ENCODE measurements at places on chromosomes 1 and 21.

DNA sequence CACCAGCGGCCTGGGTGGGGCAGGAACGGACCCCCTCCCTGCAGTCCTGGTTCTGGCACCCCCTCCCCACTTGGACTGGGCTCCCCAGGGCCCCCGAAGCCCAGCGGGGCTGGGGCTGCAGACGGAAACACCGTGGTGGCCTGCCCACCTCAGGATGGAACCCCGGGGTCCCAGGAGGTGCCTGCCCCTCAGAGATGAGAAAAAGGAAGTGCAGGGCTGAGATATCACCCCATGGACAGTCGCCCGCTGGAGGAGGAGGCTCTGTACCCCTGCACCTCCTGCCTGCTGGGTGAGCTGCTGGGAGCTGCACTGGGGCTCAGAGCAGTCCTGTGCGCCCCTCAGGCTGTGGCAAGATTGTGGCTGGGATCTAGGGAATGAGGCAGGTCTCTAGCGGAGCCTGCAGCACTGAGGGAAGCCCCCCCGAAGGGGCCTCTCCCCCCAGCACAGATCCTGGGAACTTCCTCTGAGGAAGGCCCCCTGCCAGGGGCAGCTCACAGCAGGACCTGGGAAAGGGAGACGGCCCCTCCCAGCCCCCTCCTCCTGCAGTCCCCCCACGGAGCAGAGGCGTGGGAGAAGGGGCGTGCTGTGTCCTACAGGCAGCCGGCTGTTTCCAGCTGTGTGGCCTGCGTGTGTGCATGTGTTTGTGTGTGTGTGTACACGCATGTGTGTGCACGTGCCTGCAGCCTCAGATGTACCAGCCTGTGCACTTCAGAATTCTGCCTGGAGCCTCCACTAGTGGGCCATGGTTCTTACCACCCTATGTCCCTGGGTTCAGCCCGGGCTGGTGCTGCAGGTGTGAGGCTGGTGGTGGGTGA lies 6.9 kb downstream of the AGRN start:
- DNase-seq = no peak

DNA sequence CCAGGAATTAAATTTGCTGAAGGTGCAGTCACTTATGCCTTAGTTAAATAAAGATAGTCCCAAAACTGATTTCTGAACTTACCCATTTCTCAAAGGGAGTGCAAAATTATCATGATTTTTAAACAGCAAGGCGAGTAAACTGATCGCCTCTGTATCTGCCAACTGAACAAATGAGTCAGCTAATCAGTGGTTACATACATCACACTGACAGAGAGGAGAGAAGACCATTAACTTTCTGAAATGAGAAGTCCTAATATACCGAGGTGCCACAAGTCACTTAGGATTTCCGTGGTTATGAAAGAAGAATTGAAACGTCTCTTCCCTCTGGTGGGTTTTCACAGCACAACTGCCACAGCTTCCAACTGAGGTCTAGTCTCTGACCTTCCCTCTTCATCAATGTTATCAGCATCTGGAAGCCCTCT lies 400.7 kb downstream of the SMYD3 start:
- DNase-seq = no peak

DNA sequence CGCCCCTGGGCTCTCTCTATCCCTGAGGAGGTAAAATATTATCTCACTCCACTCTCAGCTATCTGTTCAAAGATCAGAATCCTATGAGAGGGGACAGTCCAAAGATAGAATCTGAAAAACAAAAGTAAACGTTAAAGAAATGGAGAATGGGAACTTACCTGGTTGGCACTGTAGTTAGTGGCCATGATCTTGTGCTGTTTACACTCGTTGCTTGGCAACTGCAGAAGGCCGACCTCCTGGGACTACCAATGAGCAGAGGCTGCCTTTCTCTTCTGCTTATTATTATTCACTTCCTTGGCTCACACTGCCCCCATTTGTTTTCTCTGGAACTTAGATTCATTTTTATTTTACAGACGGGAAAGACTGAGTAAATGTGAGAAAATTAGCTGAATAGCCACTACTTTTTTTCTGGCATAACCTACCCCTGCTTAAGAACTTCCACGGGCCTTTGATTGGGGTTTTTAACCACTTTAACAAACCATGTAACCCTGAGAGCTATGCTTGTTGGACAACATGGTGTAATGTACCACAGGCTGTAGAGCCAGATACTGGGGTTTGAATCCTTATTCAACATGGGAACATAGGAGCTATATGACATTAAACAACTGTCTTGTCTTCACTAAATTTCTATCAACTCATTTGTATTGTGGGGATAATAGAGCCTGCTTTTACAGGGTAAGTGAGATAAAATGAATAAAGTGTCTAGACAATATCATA lies at the start of gene CFAP126:
TSS of gene CFAP126 (minus strand) at position 193 of the 717 bp plus-strand sequence. CDS start at position 185, 8 bp downstream.
- peak; percentile 19 for DNase-seq

- DNase-seq = peak; percentile 31
Observed at GRCh38 chr1:198295225-198295624, 138.4 kb downstream of the NEK7 start.

DNA sequence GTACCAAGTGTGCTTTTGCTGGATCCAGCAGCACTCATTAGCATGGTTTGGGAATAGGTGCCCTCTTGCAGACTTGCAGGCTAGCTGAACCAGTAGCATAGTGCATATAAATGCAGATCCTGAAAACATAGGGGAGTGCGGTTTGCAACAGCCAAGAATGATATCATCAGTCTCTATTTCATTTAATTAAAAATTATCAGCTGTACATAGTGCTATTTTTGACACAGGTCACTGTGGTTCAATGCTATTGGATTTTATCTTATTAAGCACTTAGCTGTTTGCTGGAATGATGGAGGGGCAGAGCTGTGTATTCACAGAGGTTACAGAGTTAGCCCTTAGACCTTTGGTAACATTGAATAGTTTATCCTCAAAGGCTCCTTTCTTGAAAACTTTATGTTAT lies 43.6 kb downstream of the CYYR1 start:
- no peak for DNase-seq

GRCh38 chr1:152502496-152503180 lies 8.0 kb upstream of the LCE5A start:
- DNase-seq = no peak

- no peak for DNase-seq
Observed at GRCh38 chr1:46180082-46180616, 3.9 kb upstream of the P3R3URF start.

DNA sequence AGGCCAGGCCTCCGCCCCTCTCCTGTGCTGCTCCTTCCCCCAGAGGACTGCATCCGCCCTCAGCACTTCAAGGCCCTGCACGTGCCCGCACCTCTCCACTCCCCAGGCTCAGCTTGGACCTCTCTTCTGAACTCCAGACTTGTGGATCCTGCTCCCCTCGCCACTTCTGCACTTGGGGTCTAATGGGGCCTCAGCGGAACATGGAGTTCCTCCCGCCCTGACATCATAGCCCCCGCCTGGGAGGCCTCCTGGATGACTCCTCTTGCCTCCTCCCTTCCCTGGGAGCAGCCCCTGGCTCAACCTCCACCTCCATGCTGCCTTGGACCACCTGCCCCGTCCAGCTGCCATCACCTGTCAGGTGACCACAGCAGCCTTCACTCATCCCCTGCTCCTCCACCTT lies 10.1 kb downstream of the OXCT2 start:
- DNase-seq = no peak

DNA sequence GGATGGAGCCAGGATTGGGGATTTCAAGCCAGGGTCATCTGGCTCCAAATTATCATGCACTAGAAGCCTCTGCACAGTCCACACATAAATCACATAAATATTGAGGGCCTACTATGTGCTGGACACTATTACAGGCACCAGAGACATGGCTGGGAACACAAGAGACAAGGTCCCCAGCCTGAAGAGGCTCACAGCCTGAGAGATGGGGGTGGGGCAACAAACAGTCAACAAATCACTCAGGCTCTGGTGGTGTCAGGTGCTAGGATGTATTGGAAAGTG lies 41.6 kb upstream of the LAPTM5 start:
- DNase-seq = no peak

DNA sequence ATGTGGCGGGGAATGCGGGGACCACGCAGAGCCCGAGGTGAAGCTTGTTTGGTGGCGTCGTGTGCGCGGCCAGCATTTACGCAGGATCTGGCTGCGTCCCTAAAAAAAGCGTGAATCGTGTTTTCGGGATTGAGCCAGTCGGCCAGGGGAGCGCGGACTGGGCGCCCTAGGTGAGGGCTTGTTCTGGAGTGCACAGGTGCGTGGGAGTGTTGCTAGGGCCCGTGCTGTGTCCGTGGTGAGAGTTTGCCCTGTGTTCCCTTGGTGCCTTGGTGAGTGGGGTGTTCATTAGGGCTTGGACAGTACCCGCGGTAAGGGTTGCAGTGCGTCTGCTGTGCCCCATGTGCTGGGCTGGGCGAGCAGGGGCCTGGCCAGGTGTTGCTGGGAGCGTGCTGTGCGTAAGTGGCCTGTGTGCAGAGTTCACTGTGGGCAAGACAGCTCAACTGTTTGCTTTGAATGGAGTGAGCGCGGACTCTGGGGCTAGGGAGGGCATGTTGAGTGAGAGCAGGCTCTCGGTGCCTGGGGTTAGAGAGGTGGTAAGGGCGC lies 673 bp downstream of the CD46 start:
- DNase-seq = no peak

GRCh38 chr1:173420330-173420806 lies 56.8 kb upstream of the PRDX6 start:
- DNase-seq = peak; percentile 70

DNA sequence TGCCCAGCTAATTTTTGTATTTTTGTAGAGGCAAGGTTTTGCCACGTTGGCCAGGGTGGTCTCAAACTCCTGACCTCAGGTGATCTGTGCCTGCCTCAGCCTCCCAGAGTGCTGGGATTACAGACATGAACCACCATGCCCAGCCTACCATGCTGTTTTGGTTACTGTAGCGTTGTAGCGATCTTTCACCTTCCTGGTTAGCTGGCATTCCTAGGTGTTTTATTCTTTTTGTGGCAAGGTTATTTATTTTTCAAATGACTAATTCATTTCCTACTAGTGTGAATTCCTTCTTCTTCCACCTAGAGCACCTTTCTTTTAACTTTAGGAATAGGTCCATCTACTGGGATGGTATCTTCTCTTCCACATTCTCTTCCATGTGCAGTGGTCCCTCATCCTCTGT lies 29.3 kb downstream of the TMEM200B start:
- no peak for DNase-seq

- no peak for DNase-seq
Observed at GRCh38 chr1:92754719-92755050, 30.2 kb downstream of the EVI5 start.

DNA sequence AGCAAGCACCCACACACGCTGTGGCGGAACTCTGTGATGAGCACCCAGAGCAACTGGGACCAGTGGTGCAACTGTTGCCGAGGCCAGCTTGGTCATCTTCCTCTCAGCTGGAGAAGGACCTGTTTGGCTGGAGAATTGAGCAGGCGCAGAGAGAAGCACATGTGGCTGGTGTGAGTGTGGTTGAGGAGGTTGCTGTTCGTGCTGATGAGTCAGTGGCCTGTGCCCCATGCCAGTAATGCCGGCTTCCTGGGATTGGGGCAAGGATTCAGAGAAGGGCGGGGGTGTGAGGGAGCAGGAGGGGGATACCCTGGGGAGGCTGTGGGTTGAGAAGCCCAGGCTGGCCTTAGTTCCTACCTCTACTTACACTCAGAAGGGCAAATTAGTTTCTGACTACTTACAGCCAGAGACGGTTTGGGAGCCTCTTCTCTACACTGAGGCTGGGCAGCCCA lies 57.5 kb upstream of the EPS8L3 start:
- DNase-seq = no peak

- DNase-seq = no peak
Observed at GRCh38 chr1:181438013-181438412, 45.3 kb upstream of the CACNA1E start.

DNA sequence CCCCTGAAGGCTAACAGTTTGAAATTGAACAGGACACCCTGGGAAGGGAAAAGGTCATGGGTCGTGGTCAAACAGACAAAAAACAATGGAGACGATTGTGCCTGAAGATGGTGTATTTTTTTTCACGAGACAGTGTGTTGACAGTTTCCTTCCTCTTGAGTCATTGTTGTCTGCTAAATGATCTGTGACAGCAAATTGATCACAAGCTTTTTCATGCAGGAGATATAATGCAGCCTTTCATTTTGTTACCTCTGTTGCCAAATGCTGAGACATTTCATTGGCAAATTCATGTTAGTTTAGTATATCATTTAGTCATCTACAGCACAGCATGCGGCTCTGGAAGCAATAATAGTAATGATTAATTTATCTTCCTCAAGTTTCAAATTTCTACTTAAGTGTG lies 27.7 kb downstream of the UBE2U start:
- DNase-seq = no peak

- DNase-seq = no peak
Observed at GRCh38 chr21:32372755-32373154, 20.1 kb downstream of the URB1 start.

GRCh38 chr1:32813941-32814739 lies 3.0 kb downstream of the YARS1 start:
- DNase-seq = no peak

GRCh38 chr1:29112705-29113412 lies 10.8 kb downstream of the TMEM200B start:
- DNase-seq = no peak

DNA sequence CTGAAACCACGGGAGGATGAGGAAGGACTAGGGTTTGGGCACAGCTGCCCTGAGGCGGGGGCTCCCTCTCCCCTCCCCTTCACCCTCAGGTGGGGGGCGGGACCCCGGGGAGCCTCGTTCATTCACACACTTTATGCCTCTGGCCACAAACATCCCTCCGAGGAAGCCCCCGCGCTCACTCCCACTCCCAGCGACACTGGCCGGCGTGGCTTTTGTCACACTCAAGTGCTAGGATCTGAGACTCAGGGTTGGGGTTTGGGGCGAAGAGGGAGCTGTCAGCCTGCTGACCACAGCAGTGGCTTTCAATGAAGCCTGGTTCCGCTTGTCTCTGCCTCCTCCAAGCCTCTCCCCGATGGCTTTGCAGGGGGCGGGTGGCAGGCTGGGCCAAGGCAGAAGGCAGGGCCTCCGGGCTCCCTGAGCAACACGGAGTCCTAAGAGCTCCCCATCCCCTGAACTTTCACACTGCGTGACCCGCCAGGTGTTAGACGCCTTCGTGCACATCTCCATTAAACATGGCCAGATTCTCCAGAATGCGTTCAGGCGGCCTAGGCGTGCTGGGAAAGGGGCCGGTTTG lies 178.1 kb downstream of the NPHP4 start:
- DNase-seq = no peak

- peak; percentile 60 for DNase-seq
Observed at GRCh38 chr21:44510508-44511218, 29.3 kb downstream of the KRTAP10-1 start.

DNA sequence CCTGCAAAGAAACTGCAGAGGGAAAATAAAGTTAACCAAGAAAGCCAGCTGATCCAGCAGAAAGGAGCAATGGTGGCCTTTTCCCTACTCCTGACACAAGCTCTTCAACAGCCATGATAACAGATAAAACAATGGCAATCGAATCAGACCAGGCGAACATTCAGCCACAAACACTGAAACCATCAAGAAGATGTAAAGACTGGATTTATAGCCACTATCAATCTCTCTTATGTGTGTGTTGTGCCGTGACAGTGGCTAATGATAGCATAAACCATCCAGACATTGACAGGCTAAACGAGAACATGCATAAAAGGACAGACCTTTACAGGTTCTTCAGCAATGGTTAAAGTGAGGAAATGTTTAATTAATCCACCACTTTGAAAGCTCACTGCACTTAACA lies 78.1 kb upstream of the RAB4A start:
- DNase-seq = no peak

GRCh38 chr1:84972377-84972987 lies 24.4 kb downstream of the MCOLN2 start:
- no peak for DNase-seq

- no peak for DNase-seq
Observed at GRCh38 chr1:201659572-201659971, 120.6 kb downstream of the NAV1 start.

GRCh38 chr1:2789164-2789985 lies 12.1 kb downstream of the TTC34 start:
- DNase-seq = no peak

All from neural crest cell (in vitro differentiated cells).